ENCODE measurements at places on chromosomes 1 and 21.

GRCh38 chr1:44572572-44572879 is 101.8 kb downstream of the TMEM53 start:
- DNase-seq = no peak

GRCh38 chr1:231940701-231941100 is 314.1 kb downstream of the DISC1 start:
- DNase-seq = no peak

GRCh38 chr1:44907893-44908292 is 64.8 kb upstream of the PTCH2 start:
- DNase-seq = no peak

DNA sequence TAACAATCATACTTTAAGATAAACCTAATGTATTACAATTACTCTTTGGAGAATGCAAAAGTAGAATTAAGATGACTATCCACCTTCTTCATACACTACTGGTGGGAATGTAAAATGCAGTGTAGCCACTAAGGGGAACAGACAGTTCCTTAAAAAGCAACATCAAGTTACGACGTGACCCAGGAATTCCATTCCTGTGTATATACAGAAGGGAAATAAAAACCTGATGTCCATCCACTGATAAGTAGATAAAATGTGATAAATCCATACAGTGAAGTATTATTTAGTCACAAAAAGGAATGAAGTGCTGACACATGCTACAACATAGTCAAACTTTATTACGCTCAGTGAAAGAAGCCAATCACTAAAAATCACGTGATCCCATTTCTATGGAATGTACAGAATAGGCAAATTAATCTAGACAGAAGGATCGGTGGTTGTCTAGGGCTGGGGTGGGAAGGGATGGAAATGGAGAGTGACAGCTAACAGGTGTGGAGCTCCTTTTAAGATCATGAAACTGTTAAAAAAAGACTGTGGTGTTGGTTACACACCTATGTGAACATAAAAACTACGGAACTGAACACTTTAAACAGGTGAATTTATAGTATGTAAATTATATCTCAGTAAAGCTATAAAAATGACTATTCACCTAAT is 42.1 kb downstream of the NRIP1 start:
- no peak for DNase-seq

GRCh38 chr1:161226759-161227158 is 899 bp downstream of the TOMM40L start:
- no peak for DNase-seq

DNA sequence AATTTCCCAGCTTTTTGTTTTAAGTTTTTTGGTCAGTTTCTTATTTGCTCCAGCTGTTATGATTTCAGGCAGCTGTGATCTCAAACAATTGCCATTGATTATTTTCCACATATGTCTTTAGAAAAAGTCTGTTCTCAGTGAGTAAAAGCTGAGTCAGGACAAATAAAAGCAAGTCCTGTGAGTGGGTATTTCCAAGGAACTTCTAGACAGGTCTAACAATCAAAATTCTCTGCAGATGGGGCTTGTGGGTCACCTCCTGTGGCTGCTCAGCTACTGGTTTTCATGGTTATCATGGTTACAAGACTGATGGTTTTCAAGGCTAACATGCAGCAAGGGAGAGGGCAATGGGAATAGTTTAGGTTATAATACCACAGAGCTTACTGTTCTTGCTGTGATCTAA is 585.7 kb downstream of the LMO4 start:
- DNase-seq = no peak

GRCh38 chr1:160865337-160865736 is 2.6 kb upstream of the CD244 start:
- no peak for DNase-seq

GRCh38 chr1:204989266-204990058 is 53.5 kb upstream of the CNTN2 start:
- no peak for DNase-seq

DNA sequence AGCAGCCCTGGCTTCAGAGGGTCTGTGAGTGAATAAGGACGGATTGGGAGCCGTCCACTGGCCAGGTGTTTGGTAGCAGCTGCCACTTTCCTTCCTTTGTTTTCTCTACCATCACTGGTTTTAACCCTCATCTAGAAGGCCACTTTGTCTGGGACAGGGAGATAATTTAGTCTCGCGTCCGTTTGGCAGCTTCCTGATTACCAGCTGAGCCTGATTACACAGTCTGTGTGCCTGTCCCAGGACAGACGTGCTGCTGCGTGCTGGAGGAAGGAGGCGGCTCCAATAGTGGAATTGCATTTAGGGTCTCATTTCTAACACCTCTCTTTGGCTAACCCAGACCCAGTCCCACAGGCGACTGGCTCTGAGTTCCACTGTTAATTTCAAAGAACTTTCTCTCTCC is 24.6 kb upstream of the CASQ2 start:
- no peak for DNase-seq

GRCh38 chr1:64864018-64864940 is 102.1 kb downstream of the JAK1 start:
- DNase-seq = peak; percentile 5

DNA sequence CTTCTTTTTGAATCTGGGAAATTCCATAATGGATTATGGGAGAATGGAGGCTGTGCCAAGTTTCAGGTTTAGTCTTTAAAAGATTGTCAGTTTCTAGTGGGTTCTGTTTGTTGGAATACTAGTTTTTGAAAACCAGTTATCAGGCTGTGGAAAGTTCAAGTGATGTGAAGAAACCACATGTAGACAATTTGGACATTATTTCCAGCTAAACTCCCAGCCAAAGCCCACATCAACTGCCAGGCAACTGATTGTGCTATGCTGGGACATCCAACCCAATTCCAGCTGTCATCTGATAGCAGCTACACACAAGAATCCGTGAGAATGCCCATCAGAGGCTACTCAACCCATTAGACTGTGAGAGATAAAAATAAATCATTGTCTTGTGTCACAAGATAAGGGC is 546.1 kb upstream of the ADAMTS5 start:
- no peak for DNase-seq

DNA sequence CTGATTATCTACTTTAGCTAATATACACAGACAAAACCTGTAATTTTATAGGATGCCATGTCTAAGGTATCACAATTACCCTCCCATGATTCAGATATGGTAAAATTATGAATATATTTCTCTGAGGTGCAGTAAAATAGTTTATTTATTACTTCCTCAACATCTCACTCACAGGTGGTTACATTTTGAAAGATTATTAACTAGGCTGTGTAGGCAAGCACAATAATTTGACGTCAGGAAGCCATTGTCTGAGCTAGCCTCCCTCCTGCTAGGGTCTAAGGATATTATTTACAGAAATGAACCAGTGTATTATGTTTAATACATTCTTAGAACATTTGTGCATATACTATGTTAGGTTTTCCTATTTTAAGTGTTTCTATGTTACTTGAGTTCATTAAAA is 69.9 kb upstream of the ADGRL2 start:
- no peak for DNase-seq

DNA sequence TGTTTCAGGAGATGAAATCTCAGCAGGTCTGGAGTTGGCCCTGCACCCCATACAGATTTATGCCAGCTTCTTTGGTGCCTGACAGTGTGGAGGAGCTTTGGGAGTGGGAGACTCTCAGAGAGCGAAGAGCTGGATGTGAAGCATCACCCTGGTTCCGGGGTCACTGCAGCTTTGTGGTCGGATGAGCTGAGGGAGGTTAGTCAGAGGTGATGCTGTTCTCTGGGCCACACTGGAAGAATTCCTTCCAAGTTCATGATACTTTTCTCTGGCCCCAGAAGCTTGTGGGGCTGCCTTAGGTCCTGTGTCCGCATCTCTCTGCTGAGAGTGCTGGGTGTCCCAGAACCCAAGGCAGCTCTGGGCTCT is 467.8 kb downstream of the CAMTA1 start:
- DNase-seq = no peak

DNA sequence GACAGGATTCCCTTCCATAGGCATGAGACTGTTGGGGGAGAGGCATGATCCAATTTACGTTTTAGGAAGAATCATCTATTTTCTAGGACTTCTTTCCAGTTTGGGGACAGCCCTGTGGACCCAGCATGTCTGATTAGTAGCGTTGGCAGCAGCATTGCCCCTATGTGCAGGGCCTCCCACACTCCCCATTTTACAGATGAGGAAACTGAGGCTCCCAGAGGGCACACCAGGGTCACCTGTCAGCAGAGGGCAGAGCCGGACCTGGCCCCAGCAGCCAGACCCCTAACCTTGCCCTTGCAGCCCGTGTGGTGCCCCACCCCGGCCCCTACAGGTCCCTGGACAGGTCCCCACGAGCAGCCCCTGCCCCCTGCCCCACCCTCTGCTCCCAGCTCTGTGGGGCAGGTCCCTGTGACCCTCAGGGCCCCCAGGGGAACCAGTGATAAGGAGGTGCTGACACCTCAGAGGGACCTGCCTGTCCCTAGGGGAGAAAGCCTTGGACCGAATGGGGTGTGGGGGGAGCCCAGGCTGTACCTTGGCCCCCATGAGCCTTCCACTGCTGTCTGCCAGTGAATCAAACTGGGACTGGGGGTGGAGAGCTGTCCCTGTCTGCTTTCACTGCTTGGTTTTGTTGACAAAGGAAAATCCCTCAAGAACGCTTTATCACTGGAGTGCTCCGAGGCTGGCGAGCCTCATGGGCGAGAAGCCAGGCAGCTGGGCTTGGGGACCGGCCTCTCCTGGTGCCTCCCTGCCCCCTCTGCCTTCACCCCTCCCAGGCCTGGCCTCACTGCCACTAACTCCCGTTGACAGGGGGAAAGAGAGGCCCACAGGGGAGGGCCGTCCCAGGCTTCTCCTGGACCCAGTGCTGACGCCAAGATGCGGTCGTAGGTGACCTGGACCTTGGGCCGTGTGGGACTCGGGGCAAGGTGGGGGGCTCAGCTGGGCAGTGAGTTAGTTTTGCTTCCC is 39.4 kb upstream of the CCDC27 start:
- DNase-seq = no peak

- no peak for DNase-seq
Observed at GRCh38 chr1:17633654-17634053, 94.2 kb downstream of the ARHGEF10L start.

GRCh38 chr1:239914751-239915231 is 176.9 kb upstream of the FMN2 start:
- DNase-seq = no peak

DNA sequence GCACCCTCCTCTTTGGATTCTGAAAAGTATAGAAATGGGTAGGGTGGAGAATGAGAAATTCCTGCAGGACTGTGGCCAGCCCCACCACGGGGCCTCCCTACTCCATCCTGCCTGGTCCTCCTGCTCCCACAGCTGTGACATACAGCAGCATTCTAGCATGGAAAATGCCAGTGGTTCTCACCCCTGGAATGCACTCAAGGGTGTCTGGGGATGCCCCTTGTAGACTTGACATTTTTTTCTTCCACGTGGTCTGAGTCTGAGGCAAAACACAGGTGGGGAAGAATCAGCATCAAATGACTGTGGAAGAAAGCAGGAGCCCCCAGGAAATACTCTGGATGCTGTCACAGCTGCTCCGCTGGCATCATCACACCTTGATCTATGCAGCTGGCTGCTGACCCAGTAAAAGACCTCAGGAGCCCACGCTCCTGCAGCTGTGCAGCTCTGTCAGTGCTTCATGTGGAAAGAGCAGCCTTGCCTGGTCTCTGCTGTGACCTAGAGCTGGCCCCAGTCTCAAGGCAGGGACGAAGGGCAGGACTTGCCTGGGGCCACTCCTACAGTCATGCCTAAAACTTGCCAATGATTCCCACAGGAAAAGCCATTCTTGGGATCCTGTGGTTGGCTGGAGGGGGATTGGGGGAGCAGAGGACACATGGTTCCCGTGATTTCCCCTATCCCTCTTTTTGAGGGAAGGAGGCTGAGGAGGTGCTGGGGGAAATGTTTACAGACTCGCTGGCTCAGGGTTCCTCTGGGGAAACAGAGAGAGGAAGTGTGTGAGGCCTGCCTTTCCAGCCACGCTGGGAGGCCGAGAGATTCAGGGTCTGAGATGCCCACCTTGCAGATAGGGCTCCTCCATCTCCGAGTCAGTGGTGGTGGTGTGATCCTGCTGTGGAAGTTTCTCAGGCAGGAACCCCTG is 10.8 kb upstream of the A3GALT2 start:
- DNase-seq = no peak

DNA sequence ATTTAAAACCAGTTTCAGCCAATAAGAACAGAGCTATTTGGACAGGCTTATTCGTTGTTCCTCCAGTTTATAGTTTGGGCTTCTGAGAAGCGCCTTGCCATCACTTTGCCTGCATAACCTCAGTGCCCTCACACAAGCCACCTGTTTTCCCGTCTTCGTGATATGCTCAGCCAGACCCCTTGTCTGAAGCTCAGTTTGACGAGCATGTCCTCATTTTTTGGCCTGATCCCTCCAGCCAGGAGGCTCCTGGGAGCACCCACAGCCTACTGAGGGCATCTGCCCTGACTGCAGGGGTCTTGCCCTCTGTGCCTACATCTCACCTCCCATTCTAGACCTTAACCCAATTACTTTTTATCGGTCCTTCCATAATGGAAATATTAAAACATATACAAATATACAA is 95.3 kb downstream of the ADARB1 start:
- no peak for DNase-seq

DNA sequence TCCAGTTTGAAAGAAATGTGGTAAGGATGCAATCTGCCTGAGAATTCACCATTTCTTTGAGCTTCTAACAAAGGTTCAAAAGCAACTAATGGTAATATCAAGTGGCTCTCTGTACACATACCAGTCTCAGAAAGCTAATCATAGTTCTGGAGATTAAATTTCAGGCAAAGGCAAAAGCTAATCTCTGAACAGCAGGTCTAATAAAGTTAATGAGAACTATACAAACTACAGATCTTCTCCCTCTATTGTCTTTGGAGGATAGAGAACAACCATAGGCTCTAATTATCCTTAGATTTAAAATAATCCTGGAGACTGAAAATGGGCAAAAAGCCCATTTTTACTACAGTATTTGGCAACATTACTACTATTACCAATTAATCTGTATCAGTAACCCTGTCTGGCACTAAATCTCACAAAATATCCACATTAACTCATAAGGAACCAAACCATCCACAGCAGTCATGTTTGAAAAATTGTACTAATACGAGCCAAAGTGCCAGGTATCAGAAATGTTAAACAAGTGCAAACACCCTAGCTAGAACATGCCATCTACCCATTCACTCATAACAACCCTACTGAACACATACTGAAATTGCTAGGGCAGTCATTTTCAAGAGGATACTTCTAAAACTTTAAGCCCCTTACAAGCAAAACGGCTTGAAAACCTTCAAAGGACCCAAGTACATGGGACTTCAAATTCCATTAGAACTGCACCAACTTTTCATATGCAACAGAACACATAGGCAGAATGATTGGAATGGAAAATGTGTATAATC is 4.8 kb downstream of the DIPK1A start:
- DNase-seq = no peak
